ENCODE measurements at places on chromosomes 1 and 21.

GRCh38 chr1:186213225-186213607 is 161.8 kb downstream of the TPR start:
- DNase-seq = no peak

- DNase-seq = peak; percentile 86
Measured at GRCh38 chr1:247448107-247448791, 9.7 kb downstream of the OR2B11 start.

- no peak for DNase-seq
Measured at GRCh38 chr21:39430457-39430856, 15.1 kb downstream of the LCA5L start.

- no peak for DNase-seq
Measured at GRCh38 chr1:87528754-87529517, 200.3 kb downstream of the LMO4 start.

DNA sequence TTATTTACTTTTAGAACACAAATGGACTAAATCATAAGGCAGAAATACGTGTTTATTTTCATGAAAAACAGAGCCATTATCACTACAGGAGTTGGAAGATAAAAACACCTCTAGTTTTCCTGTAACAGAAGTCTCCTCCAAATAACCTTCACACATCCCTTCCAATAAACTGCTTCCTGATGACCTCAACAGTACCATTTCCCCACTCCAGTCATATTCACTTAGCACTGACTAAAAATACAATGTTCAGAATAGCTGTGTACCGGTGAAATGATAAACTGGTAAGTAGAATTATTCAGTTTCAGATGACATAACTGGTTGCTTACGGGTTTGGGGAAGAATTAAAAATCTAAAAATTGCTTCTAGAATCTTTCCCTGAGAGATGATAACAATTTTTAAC is 137.9 kb downstream of the DENND1B start:
- no peak for DNase-seq

- no peak for DNase-seq
Measured at GRCh38 chr1:204711947-204712701, 26.6 kb upstream of the LRRN2 start.

GRCh38 chr1:207754974-207755700 is 3.3 kb downstream of the CD46 start:
- no peak for DNase-seq

DNA sequence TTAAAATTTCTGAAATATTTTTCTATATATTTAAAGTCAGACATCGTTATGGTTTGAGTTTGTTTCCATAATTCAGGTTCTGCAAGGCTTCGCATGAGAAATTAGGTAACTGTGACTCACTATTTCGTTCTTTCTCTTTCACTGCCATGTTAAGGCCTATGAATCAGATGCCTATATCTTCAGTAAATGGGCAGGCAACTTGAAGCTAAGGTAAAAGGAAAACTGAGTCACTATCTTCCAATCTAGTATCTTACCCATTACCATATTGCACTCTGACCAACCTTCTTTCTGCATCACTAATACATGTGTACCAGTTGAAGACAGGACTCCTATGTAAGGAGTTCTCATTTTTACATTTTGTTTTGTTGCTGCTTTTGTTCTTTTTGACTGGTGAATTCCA is 37.8 kb downstream of the PYHIN1 start:
- DNase-seq = no peak

DNA sequence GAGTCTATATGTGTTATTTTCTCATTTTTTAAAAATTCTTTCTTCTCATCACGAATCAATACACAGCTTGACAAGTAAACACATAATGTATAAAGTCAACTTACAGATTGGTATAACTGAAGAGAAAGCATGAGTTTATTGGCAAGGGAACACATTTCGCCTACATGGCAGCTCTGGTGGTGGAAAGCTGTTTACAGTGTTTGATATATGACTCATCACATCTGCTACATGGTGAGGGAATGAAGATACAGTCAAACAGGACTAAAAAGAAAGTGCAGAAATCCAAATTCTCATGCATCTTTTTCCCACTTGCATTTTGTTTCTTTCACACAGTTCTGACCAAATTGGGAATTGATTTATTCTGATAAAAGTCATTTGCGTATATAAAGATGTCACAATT is 122.2 kb upstream of the ADGRL4 start:
- no peak for DNase-seq

GRCh38 chr1:56520016-56520601 is 59.3 kb downstream of the PLPP3 start:
- DNase-seq = no peak

DNA sequence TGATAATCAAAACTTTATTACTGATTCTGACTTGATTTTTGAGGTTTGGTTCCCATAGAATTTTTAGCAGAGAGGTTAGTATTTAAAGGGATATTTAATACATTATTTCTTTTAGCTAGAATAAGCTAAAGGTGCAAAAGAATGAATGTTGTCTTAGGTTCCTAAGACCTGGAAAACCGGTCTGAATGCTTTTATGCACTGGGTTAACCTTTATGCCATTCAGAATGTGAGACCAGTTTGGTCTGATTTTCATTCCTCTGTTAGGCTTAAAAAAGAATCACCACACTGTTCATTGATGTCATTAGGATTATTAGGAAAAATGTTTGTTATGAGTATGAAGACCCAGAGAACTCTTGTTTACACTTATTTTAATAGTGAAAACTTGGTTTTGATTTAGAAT is 30.1 kb downstream of the RAP1A start:
- DNase-seq = no peak

GRCh38 chr1:160702100-160702499 is 9.5 kb downstream of the CD48 start:
- no peak for DNase-seq

GRCh38 chr1:117061986-117062415 is 1.9 kb downstream of the TTF2 start:
- DNase-seq = no peak

- DNase-seq = no peak
Measured at GRCh38 chr1:190491404-190491803, 13.7 kb upstream of the BRINP3 start.

DNA sequence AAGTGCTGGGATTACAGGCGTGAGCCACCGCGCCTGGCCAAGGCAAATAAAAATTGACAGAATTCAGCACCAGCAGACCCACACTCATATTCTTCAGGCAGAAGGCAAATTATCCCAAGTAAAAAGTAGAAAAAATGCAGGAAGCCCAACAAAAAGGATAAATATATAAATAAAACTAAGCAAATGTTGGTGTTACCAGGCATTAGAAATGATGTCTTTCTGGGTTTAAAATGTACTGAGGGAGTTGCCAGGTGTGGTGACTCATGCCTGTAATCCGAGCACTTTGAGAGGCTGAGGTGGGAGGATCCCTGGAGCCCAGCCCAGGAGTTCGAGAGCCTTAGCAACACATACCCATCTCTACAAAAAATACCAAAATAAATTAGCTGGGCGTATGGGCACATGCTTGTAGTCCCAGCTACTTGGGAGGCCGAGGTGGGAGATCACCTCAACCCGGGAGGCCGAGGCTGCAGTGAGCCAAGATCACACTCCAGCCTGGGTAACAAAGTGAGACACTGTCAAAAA is 6.3 kb downstream of the INTS11 start:
- no peak for DNase-seq

- no peak for DNase-seq
Measured at GRCh38 chr1:175195798-175196197, 3.2 kb upstream of the KIAA0040 start.

GRCh38 chr1:156379420-156380165 is 10.6 kb downstream of the RHBG start:
- DNase-seq = no peak
